ENCODE measurements at places on chromosomes 1 and 21. TPM values are rescaled to one million over a fixed set of nuclear protein-coding genes. Genes with fewer than 3 reads are reported as not detected.

- no peak for DNase-seq
These were observed 67.3 kb upstream of the ADGRL2 start for GRCh38 chr1:81733480-81733879.

DNA sequence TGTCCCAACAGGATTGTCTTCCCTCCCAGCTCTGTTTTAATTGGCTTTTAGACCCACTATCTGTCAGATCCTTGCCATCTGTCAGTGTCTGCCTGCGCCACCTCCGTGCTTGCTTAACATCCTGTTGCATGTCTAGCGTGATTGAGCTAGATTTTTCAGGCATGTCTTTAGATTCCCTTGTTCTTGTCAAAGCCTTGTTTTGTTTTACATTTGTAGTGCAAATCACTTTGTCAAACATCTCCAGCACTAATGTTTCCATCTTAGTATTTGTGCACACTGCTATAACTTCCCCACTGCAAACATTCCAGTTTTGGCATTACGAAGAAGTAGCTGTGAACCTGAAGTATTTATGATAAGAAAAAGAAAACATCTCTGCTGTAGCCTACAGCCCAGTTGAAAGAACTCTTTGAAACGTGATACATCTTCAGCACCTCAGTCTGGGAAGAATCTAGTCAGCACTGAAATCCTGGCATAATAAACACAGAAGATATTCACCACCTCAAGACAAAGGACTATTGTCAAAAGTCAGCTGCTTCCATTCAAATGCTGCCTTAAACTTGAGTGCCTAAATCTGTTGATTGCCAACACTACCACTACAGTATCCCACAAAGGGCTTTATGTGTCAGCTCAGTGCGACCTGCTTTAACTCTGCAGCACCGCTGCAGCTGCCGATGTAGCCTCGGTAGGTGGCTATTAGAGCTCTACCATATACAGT is 105.0 kb downstream of the FNBP1L start:
- DNase-seq: peak; percentile 43

Gene DMRTA2
- 10.7 TPM for total RNA-seq

Gene ZNF678
- total RNA-seq: 22.5 TPM
